Fibroblast of skin of left quadriceps (primary cell): ENCODE measurements at places on chromosomes 7 and 10.

GRCh38 chr10:95193944-95194343 is at the start of gene ACSM6:
Gene ACSM6, plus strand, starts transcription at chr10:95194238. Its CDS starts 248 bp downstream, at chr10:95194486.
- DNase-seq, result no peak

- no peak for DNase-seq
Observed at GRCh38 chr10:13847201-13847631, 260.5 kb downstream of the PRPF18 start.

DNA sequence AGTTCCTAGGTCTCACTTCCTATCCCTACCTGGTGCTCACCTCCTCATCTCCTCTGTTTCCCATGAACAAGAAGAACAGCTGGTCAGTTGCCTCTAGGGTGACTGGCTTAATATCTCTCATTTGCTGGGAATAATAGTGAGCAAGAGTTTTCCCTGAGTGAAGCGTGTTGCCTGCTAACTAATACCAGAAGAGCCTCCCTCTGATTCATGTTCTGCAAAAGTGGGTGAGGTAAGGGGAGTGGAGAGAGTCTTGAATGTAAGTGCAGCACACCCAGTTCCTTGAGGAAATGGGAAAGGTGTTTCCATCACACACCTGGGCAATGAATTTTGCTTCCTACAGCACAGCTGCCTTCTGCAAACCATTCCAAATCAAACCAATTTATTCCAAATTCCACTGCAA is 29.6 kb downstream of the FZD1 start:
- DNase-seq, result no peak

DNA sequence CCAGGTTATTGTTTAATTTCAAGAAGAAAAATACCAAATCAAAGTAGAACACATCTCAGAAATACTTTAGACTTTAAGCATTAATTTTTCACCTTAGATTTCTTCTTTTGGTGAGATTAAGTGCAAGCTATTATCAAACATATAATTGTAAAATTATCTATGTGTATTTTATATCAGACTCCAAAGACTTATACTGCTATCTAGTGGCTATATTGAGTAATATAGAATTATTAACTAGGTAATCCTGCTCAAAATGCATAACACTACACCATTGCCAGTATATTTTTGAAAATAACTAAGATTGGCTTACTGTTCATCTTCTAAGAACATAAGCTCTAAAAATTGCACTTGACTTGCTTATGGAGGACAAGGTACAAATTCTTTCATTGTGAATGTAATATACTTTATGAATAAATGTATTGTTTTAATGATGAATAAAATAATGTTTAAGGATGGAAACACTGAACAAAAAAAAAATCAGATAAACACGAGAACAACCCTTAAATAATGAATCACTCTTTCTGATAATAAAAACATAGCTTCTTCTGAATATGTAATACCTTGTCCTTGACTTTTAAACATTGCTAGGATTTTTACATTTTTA is 86.7 kb upstream of the GNAI1 start:
- no peak for DNase-seq

DNA sequence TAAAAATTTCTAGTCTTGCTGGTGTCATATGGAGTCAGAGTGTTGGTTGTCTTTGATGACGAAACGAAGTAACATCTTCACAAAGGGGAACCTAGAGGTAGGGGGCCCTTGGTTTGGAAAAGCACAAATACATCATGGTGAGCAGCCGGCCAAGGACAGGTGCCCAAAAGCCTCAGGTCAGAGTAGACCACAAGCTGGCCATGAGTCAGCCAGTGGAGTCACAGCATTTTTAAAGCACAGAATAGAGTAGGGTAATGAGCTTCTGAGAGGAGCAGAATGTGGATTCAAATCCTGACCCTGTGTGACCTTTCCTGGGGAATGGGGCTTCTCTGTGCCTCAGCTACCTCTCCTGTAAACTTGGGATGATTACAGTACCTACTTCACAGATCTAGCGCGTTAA is 5.3 kb downstream of the CAMK2B start:
- no peak for DNase-seq

GRCh38 chr7:128447941-128448564 is 7.6 kb upstream of the HILPDA start:
- DNase-seq, result no peak

DNA sequence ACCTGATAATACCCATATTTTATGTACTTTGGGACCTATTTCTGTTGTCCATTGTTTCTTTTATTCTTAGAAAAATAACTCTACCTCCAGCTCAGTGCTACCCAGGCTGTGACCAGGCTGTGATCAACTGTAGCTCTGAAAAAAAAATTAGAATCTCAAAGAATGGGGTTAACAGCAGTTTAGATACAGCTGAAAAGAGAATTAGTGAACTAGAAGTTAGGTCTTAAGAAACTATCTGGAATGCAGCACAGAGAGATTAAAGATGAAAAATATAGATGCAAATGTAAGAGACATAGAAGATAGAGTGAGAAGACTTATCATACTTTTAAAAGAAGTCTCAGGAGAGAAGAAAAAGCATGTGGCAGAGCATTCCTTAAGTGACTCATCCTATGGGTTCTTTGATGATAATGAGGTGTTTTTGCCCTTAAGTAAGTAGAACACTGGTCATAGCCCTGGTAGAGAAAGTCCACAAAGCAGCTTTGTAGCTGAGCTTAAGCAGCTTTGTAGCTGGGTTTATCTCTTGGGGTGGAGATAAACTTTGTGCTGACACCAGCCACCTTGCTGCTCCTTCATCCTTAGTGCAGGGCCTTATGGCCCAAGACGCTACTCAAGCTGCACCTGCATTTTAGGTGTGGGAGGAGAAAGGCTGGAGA is 27.3 kb upstream of the SFRP5 start:
- no peak for DNase-seq

DNA sequence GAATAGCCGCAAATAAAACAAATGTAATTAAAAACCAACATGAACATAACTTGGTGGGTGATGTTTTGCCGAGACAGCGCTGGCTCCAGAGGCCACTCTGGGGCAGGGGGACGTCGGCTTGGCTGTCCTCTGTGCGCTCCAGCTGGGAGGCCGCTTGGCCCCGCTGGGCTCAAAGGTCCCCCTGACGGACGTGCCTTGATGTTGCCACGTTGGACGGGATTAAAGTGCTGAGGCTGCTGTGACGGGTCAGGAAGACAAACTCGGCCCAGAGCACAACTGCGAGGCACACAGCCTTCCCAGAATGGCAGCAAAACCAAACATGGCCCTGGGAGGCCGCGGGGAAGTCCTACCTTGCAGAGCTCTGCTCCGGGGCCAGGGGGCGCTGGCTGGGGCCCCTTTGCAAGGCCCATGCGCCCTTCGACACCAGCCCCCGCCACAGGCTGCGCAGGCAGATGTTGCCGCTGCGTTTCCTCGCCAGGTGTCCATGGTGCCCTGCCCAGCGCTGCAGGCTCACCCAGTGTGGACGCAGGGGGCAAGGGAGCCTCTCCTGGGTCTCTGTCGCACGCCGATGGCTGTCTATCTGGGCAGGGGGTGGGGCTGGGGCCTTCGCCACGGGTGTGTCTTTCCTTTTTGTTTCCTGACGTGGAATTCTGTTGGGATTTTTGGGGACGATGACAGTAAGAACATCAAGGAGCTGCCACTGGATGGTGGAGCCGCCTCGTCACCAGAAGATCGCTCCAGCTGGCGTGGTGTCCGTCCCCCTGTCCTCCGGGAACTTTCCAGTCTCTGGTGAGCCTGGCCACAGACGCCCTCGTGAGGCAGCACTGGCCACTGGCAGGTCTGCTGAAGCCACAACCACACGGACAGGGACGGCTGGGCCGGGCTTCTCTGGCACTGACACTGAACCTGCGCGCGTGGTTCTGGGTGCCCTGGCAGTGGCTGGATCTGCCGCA is 99.6 kb upstream of the DIP2C start:
- peak; percentile 21 for DNase-seq

- DNase-seq, result no peak
Observed at GRCh38 chr7:159143780-159144757, 598 bp downstream of the VIPR2 start.

DNA sequence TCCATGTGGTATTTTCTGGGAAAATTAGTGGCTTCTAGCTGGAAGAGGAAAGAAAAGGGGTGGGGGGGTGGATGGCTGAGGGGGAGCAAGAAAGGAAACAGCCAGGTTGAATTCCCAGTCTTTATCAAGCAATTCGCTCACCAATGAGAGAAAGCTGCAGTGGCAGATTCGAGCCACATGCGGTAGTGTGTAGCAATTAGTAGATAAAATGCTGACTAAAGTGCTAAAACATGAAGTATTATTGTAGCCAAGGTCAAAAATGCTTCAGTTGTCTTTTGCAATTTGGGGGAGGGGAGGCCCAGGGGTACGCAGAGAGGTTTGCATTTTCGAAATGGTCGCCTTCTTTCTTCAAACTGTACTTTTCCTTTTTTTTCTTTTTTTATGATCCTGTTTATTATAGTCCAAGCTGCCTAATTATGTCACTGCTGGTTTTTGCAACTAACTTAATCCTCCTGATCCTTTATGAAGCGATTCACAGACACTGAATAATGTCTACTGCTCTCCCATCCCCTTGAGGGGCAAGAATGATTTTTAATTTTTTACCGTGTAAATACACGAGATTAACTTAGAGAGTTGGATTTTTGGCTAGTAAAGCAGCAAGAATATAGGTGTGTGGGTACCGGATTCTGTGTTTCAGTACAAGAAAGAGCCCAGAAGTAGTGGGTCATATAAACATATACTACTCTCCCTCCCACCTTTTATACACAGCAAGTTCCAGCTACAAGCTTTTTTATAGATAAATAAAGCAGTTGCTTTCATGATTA is 3.6 kb upstream of the ARID5B start:
- DNase-seq, result no peak

DNA sequence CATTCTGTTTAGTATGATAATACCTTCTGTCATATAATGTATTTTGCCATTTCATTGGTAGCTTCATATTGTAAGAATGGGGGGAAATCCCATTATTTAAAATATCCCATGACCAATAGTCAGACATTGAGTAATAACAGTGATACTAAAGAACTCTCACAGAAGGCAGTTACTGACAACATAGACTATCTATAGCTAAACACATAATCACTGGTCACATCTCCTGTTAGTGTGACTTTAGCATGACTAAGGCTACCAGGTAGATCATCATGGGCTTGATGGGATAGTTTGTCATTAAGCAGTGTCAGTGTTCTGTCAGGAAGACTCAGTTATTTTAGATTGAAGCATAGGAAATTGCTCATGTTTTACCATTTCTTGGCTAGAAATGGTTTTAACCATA is 16.4 kb downstream of the OPN1SW start:
- no peak for DNase-seq

- DNase-seq, result no peak
Observed at GRCh38 chr7:140048138-140048537, 14.6 kb downstream of the PARP12 start.

- no peak for DNase-seq
Observed at GRCh38 chr10:71339796-71340589, 20.9 kb downstream of the SLC29A3 start.

- DNase-seq, result no peak
Observed at GRCh38 chr7:25194036-25194435, 34.2 kb downstream of the NPVF start.

DNA sequence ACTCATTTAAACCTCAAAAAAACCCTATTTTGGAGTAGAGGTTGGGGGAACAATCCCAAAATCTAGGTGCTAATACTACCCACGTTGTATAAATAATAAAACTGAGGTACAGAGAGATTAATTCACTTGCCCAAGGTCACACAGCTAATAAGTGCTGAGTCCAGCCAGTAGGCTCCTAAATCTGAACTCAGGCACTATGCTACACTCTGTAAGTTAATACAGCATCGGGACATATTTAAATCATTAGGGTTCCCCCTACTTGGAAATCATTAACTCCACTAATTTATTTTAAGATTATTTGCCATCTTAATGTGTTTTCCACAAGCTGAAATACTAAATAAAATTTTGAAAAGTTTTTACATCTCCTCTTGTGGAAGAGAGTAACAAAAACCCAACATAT is 24.2 kb downstream of the PIP4K2A start:
- no peak for DNase-seq

- DNase-seq, result no peak
Observed at GRCh38 chr10:120177330-120177729, 279.7 kb upstream of the PLPP4 start.

DNA sequence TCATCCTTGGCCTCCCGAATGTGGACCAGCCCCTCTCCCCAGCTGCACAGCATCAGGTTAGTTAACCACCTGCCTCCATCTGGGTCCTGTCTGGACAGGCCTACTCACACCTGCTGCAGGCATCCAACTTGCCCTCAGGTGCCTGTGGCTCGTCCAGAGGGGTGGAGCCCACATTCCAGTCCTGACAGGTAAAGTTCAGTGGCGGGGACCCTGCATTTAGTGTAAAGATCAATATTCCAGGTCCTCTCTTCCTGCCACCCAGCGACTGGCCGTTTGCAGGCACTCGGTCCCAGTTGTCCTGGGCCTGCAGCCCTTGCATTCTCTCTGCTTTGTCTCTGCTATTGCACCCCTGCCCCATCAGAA is 15.0 kb downstream of the HTRA1 start:
- DNase-seq, result no peak

DNA sequence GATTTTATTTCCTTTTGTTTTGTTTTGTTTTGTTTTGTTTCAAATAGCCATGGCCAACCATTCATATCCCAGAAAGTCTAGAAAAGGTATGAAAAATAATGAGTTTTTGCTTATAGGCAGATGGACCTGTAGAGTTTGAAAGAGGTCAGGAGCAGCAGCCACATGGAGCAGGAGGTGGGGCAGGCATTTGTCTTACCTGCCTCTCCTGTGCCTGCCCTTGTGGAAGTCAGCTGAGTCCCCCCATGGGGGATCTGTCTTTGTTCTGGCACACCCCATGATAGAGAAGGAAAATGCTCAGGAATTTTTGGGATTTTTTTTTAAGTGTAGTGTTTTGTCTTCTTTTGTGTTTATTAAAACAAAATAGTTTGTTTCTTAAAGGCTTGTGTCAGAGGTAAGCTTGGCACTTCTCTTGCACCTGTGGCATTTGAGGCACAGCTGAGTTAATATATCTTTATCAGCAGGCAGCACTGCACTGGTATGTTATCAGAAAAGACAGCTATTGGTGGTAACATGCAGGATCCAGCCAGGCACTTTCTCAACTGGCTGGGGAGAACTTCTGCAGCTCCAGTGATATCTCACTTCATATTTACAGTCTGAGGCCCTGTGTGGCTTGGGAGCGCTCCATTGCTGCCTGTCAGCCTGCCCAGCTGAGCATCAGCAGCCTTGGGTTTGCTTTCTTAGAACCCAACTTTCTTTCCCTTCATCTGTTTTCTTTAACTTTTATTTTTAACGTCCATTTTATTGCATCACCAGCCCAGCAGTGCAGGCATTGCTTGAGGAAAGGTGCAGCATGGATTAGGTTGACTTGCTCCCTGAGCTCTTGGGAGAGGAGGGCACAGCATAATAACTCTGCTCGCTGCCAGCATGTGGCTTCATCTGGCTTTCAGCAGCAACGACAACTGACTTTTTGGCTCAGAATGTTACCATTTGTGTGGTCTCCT is 44.4 kb downstream of the LRRC4 start:
- DNase-seq, result no peak

DNA sequence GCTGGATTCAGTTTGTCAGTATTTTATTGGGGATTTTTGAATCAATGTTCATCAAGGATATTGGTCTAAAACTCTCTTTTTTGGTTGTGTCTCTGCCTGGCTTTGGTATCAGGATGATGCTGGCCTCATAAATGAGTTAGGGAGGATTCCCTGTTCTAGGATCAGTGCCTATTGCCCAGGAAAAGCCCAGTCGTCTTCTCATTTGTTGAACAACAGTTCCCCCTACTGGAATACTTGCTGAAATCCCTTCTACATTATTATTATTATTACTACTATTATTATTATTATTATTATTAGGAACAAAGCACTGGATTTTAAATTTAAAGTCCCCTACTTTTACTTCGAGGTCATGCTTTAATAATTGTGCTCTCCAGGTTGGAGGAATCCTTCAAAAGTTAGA is 528.9 kb downstream of the MAGI2 start:
- peak; percentile 20 for DNase-seq
